ENCODE measurements at places on chromosomes 11 and 22. TPM values are rescaled to one million over a fixed set of nuclear protein-coding genes. Genes with fewer than 3 reads are reported as not detected.

- no peak for DNase-seq
These were observed 126.5 kb downstream of the RASSF10 start for GRCh38 chr11:13135385-13136271.

GRCh38 chr22:28783786-28784671 is 11.5 kb downstream of the CCDC117 start:
- DNase-seq: no peak

- no peak for DNase-seq
These were observed 11.3 kb downstream of the PCSK7 start for GRCh38 chr11:117220568-117220967.

DNA sequence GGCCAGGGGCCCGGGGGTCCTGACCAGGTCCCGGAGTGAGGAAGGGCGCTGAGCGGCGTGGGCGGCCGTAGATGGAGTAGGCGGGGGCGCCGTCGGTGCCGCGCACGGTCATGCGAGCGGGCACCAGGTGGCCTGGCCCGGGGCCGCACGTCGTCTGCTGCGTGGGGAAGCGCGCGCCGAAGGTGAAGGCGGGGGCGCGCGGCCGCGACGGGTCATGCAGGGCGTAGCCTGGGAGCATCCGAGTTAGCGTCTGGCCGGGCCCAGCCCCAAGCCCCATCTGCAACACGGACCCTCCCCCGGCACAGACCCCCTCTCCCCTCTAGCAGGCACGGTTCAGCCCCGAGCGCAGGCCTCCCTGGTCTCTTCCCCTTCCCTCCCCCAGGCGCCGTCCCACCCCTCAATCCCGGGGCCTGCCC is 1.7 kb upstream of the TYMP start:
- DNase-seq: peak; percentile 88

- no peak for DNase-seq
These were observed 29.6 kb downstream of the SNX19 start for GRCh38 chr11:130886704-130887103.

GRCh38 chr11:120581313-120581712 is 69.8 kb downstream of the GRIK4 start:
- DNase-seq: no peak

GRCh38 chr11:76610371-76610770 is 60.2 kb downstream of the LRRC32 start:
- no peak for DNase-seq

GRCh38 chr11:127061947-127062346 is 61.4 kb upstream of the KIRREL3 start:
- no peak for DNase-seq

DNA sequence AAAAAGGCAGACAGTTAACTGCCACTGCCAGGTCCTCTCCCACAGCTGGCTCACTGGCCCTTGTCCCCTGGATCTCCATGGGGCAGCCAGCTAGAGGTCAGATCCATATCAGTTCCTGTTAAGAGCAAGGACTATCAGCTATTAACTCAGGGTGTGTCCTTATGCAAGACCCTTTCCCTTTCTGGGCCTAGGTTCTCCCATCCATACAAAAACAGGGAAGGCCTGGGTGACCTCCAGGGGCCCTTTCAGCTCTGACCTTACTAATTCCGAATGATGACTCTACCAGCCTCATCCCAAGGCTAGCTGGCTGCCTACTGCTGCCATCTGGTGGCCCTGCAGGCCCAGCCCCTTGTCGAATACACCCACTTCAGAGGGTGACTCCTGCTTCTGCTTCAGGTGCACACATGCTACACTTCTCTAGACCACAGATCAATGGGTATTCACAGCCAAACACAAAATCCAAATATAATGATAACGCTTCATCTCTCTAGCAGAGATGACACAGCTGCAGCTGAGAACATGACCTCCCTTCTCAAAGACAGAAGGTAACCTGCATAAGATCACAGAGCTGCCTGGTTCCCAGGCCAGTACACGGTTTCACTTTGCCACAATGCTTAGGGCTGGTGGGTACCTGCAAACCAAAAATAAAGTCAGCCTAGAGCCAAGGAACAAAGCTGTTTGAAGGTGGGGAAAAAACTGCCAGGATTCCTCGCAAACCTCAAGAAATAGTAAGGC is 34.1 kb downstream of the SERGEF start:
- DNase-seq: peak; percentile 57

- no peak for DNase-seq
These were observed 9.3 kb downstream of the MMP13 start for GRCh38 chr11:102946237-102946636.

GRCh38 chr11:128714881-128715280 is 21.0 kb downstream of the FLI1 start:
- DNase-seq: peak; percentile 45

The PHF21B gene
- not detected for total RNA-seq

The C11orf52 gene
- total RNA-seq: not detected

The TOMT gene
- not detected for total RNA-seq

The VSTM5 gene
- not detected for total RNA-seq

The MYO18B gene
- total RNA-seq: 0.53 TPM
